Transverse colon (tissue), 4 donors: ENCODE measurements at places on chromosomes 5 and 9. TPM values are rescaled to one million over a fixed set of nuclear protein-coding genes. Genes with fewer than 3 reads are reported as not detected.

DNA sequence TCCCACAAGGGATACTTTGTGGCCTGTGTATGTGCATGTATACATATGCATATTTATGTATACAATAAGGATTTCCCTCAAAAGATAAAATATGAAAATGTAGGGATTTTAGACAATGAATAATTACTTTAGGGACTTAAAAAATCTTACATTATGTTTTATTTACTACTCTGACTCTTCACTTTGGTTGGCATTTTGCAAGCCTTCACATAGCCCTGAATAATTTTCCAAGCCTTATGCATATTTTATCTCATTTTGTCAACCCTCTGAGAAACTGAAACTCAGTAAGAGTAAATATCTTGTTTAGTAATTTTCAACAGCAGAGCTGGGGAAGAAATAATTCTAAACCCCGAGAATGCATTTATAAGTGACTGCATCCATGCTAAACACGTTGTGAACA, 153.0 kb upstream of the SLC24A2 start:
- no peak for DNase-seq

DNA sequence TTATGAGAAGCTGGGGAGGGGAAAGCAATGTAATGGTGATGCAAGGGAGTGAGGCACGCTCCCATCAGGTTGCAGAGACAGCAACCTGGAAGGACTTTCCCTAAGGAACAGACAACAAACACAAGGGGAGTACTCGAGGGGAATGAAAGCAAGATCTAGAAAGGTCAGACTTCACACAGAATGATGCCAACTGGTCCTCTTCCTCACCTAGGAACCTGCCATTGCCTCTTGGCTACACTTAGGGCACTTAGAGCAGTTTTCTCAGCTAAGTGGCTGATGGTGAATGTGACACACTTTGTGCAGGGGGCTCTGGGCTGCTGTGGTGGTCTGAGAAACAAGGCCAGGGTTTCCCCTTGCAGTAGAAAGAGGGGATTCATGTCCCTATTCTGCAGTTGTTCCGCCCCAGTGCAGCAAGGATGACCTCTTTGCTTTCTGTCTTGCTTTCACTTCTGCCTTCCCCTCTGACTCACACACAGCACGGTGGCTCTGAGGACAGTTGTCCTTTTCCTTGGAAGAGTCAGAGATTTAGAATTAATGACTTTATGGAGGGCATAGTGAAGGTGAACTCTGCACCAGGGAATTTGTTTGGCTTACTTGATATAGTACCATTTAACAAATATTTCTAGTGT, 394.0 kb upstream of the KLF4 start:
- DNase-seq = peak; percentile 34

DNA sequence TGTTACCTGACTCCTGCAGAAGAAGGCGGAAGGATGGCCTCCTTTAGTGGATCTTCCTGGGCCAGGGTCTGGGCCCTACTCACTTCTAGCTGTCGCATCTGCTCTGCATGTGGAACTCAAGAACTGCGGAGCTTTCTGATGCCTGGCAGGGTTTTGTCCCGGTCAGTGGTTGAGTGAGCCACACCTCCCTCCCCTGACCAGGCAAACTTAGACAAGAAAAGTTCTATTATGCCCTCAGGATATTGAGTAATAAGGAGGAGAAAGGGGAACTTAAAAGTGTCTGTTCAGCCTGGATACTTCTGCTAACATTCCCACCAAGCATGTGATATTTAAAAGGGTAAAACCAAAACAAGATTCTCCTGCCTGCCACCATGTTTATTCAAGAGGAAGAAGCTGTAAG, at the start of gene FYB1:
Gene FYB1 (minus strand): TSS at position 127 of the 400 bp plus-strand sequence. CDS start 16,603 bp downstream, outside the sequence.
- no peak for DNase-seq

- no peak for DNase-seq
Measured at GRCh38 chr9:68983008-68983411, 30.9 kb downstream of the PRKACG start.

GRCh38 chr9:98037357-98037756, 19.2 kb upstream of the NANS start:
- peak; percentile 47 for DNase-seq

- no peak for DNase-seq
Measured at GRCh38 chr9:94029932-94030317, 54.3 kb upstream of the PTPDC1 start.

PCDHGA12 gene
- 1.6 TPM for total RNA-seq

- no peak for DNase-seq
Measured at GRCh38 chr9:79985264-79985663, 413.5 kb downstream of the TLE4 start.

DNA sequence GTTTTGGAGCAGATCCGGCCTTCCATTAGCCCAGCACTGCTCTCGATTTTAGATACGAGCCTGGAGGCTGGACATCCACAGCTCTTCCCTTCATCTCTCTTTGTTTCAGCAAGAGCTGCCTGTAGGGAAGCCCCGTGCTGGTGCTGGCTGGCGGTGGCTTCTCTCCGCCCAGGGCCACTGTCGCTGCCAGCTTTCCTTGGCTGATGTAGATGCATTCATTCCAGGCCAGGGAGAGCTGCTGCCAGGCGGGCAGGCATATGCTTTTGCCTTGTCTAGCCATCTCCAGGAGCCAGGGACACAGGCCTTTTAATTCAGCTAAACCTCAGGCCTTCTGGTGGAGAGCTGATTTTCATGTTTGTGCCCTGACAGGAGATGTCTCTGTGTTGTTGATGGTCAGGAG, 409.3 kb upstream of the CLINT1 start:
- DNase-seq = no peak

FLT4 gene
- total RNA-seq = 3.0 TPM

PKD2L2 gene
- total RNA-seq = not detected

DNA sequence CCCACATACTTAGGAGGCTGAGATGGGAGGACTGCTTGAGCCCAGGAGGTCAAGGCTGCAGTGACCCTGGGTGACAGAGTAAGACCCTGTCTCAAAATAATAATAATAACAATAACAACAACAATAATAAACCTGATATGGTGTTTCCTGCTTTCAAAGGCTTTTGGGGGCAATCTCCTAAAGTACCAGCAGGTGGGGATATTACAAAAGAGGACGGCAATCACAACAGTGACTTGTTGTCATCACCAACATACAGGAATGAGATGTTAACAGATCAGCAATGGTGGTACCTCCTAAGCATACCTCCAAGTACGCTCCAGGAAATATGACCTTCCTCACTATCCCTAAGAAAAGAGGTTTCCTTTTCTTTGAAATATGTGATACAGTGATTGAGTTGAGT, 91.1 kb upstream of the RNF180 start:
- no peak for DNase-seq

- DNase-seq = no peak
Measured at GRCh38 chr9:74804018-74804385, 83.7 kb downstream of the TRPM6 start.

DNA sequence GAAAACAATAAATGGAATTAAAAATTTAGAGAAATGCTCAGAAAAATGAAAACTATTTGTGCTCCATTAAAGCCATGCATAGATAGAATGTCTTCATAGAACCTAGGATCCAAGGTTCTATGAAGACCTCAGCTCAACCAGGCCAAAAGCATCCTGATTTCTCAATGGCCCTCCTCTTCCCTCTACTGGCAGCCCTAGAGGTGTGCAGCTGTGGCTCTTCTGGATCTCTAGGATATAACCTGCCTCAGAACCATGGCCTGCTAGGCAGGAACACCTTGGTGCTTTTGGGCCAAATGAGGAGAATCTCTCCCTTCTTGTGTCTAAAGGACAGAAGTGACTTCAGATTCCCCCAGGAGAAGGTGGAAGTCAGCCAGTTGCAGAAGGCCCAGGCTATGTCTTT, 15.1 kb downstream of the IFNA1 start:
- peak; percentile 16 for DNase-seq

DNA sequence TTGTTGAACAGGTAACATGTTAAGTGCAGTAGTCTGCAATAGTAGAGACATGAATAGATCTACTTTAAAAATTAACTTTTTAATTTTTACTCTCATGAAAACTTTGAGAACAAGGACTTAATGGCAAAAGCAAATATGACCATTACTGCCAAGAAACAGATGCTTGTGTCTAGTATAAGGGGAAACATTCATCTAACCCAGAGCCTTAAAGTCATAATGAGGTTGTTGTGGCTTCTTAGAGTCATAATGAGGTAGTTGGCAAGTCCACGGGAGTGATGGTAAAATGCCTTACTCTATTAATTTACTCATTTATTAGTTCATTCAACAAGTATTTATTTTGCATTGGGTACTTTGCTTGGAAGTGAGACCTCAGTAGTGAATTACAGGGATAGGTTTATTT, 71.5 kb downstream of the JAKMIP2 start:
- DNase-seq = no peak

PTGER4 gene
- total RNA-seq = 127 TPM

- DNase-seq = no peak
Measured at GRCh38 chr5:176899946-176900779, 1.0 kb upstream of the HK3 start.

SLC23A1 gene
- total RNA-seq = 0.80 TPM
